Hindlimb muscle (tissue), 1 donor: ENCODE measurements at places on chromosomes 1 and 21. TPM values are rescaled to one million over a fixed set of nuclear protein-coding genes. Genes with fewer than 3 reads are reported as not detected.

The FMN2 gene
- 0.23 TPM for polyA plus RNA-seq

The SAMSN1 gene
- polyA plus RNA-seq: 2.9 TPM

The CNKSR1 gene
- polyA plus RNA-seq: 2.5 TPM

The TMEM82 gene
- not detected for polyA plus RNA-seq

The PROX1 gene
- polyA plus RNA-seq: 10.7 TPM

The KRTAP11-1 gene
- polyA plus RNA-seq: not detected

The JAM2 gene
- 50.0 TPM for polyA plus RNA-seq

The LCE1C gene
- polyA plus RNA-seq: not detected

The PBX1 gene
- polyA plus RNA-seq: 55.4 TPM

The PDPN gene
- polyA plus RNA-seq: 29.8 TPM

The AIM2 gene
- polyA plus RNA-seq: 0.40 TPM

The ELF3 gene
- 0.15 TPM for polyA plus RNA-seq

The MSH4 gene
- 0.67 TPM for polyA plus RNA-seq

The CD52 gene
- polyA plus RNA-seq: 2.2 TPM

The SYTL1 gene
- polyA plus RNA-seq: 1.5 TPM

The FAM78B gene
- 1.9 TPM for polyA plus RNA-seq

The GUCA2A gene
- not detected for polyA plus RNA-seq

GRCh38 chr21:41761211-41761933, 5.5 kb downstream of the RIPK4 start:
- no peak for DNase-seq

GRCh38 chr1:199173356-199173755, 534.5 kb downstream of the PTPRC start:
- no peak for DNase-seq

- DNase-seq: no peak
These were observed 90.0 kb downstream of the CASZ1 start for GRCh38 chr1:10706376-10706913.

GRCh38 chr1:200908191-200908868, 13.6 kb downstream of the INAVA start:
- DNase-seq: no peak

DNA sequence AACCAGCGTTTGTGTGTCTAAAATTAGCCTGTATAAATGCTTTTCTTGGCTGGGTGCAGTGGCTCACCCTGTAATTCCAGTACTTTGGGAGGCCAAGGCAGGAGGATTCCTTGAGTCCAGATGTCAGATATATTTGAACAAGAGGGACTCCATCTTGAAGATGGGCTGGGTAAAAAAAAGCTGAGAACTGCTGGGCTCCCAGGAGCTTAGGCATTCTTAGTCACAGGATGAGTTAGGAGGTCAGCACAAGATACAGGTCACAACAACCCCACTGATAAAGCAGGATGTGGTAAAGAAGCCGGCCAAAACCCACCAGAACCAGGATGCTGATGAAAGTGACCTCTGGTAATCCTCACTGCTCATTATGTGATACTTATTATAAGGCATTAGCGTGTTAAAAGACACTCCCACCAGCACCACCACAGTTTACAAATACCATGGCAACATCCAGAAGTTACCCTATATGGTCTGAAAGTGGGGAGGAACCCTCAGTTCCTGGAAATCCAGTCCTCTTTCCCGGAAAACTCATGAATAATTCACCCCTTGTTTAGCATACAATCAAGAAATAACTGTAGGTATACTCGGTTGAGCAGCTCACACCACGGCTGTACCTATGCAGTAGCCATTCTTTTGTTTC, 36.2 kb upstream of the ZNF496 start:
- DNase-seq: no peak

DNA sequence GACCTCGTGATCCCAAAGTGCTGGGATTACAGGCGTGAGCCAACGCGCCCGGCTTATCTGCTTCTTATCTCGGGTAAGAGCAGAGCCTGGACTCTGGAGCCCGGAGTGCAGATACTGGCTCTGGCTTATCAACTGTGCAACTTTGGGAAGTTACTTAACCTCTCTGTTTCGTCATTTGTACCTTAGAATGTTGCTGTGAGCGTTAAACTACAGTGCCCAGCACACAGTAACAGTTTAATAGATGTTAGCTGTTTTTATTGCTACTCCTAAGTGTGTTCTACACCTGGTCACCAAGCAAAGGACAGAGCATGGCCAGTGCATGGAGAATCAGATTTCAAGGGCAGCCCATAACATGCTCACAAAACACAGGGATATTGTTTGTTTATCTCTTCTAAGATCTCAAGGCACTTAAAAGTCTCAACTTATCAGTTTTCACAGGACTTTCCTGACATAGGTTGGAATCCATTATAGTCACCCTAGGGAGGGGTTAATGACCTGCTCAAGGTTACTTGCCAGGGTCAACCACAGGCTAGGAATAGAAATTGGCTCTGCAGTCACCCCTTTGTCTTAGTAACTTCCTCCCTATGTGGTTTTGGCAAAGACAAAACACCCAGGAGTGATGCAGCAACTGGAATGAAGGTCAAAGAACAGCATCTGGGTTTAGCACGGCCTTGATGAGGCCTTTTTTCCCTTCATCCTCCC, 22.5 kb upstream of the SRP9 start:
- DNase-seq: no peak

- DNase-seq: no peak
These were observed 20.6 kb upstream of the IFNLR1 start for GRCh38 chr1:24207709-24208108.

DNA sequence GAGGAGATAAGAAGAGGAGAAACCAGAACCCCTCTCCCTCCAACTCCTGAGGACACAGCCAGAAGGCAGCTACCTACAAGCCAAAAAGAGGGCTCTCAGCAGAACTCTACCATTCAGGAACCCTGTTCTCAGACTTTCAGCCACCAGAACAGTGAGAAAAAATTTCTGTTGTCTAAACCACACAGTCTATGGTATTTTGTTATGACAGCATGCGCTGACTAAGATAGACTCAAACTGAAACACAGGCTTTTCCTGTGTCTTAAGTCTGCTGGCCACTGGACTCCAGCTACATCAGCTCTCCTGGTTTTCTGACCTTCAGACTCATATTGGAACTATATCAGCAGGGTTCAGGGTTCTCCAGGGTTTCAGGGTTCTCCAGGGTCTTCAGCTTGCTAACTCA, 126.5 kb upstream of the TNFSF4 start:
- no peak for DNase-seq

DNA sequence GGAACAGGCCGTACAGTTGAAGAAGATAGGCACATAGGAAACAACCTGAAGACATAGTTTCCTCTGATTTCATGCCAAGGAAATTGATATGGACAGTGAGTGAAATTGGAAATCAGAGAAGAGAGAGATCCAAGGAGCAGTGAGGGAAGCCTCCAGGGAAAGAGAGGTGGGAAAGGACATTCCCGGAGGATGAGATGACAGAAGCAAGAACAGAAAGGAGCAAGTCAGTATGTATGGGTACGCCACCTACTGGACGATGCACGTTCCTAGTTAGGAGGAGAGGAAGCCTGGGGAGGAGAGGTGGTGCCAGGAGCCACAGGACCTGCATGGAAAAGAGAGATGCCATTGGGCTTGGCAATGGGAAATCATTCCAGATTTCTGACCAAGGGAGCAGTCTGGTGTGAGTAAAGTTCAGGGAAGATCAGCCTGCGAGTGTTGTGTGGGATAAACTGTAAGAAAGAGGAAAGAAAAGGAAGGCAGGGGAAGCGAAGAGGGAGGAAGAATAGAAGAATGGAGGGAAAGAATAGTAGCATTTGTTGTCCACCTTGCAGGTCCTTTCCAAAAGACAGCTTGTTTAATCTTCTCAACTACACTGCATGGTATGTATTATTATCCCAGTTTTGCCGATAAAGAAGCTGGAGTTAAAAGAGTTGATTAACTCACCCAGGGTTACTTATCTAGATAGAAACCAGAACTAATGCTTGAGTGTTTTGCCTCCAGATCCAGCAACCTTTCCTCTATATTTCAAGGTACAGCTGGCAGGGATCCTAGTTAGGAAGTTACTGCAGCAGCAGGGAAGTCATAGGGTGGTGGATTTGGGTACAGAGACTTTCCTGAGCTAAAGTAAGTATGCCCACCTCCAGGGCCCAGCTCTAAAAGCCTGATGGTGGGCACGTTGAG, 27.4 kb downstream of the C1orf116 start:
- DNase-seq: no peak

DNA sequence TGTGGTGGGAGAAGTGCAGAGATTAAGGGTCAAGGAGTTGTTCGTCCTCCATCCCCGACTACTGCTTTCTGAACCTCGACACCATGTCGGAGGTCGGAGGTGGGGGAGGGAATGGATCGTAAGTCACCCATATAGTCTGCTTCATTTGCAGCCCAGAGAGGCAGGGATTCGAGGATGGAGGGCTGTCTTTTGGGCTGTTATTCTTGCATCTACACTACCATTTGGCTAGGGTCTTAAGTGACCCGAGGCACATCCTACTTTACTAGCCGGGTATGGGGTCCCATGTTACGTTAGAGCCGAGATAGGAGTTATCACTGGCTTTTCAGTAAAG, 578 bp downstream of the USP21 start:
- no peak for DNase-seq

GRCh38 chr21:29232530-29233255, 66.0 kb upstream of the BACH1 start:
- no peak for DNase-seq

GRCh38 chr1:231029841-231030240, 10.2 kb downstream of the FAM89A start:
- DNase-seq: no peak

DNA sequence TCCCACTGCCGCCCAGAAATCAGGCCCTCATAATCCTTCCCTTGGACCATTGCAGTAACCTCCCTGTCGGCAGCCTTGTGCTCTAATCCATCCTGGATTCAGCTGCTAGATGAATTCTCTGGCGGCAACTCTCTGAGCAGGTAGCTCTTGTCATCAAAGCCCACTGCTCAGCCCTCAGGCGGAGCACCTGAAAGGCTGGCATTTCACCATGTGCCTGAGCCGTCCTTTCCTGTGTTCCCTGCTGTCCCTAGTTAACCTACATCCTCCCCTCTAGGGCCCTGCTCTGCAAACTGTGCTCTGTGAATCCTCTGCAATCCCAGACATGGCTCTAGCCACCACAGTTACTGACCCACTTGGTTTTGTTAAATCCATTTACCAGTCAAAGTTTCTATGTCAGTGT, 118.0 kb downstream of the KAZN start:
- DNase-seq: no peak

- no peak for DNase-seq
These were observed 6.8 kb upstream of the RXRG start for GRCh38 chr1:165451691-165452090.

DNA sequence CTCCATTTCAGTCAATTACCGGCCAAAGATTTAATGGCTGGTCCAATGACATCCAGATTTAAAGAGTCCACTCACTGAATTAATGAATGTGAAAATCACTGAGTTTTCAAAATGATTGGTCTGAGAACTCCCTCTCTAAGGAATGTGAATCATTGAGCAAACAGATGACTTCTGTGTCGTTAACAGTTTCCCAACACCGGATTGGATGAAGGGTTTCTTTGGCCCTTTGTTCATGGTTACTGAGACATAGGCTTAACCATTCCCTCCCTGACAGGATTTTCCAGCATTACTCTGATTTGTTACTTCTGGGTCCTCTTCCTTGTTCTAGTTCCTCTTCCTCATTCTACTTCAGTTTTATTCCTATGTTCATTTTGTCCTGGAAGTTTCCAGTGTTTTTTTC, 1.5 kb upstream of the CLDN17 start:
- no peak for DNase-seq

GRCh38 chr21:42561762-42562650, 48.4 kb downstream of the SLC37A1 start:
- DNase-seq: no peak

- DNase-seq: no peak
These were observed 59.9 kb downstream of the ZBTB18 start for GRCh38 chr1:244111027-244111426.

GRCh38 chr1:68338081-68338480, 105.8 kb upstream of the WLS start:
- no peak for DNase-seq

- DNase-seq: no peak
These were observed 89.1 kb downstream of the ITSN1 start for GRCh38 chr21:33731447-33731846.

DNA sequence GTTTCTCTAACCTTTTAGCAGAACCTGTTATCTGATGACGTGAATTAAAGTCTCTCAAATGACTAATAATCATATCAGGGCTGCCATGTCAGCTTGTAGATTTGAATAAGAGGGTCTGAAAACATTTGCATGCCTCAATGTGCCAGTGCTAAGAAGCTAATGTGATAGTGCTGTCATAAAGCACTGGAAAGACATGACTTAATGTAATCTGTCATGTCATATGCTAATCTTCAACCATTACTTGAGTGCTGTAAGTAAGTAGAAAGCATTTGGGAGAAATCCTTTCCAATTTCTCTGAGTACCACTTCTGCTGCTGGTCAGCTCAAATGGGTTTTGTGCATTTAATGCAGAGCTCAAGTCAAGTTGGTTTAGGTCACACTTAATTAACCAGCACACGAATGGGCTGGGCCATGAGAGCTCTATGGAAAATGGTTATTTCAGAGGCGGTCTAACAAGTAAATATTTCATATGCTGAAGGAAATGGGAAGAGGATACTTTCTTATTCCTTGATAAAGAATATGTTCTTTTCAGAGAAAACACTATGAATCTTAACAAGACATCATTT, 609.2 kb downstream of the LMO4 start:
- no peak for DNase-seq

- DNase-seq: no peak
These were observed 50.2 kb upstream of the LRP8 start for GRCh38 chr1:53378061-53378460.
